ENCODE measurements at places on chromosomes 4 and X.

DNA sequence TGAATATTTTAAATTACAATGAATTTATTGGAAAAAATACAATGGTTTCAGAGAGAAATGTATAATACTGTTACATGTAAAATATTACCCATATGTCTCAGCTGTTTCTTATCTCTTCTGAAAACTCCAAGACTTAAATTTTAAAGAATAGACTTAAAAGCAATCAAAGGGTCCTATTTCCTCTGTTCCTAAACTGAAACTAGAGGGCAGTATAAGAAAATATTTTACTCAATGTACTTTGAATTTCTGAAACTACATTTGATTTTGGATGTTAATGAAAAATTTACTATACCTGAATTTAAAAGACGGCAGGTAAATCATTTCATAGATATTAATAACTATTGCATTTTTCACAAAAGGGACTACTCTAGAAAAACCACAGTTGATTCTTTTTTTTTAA is 200.2 kb downstream of the LRBA start:
- no peak for DNase-seq

DNA sequence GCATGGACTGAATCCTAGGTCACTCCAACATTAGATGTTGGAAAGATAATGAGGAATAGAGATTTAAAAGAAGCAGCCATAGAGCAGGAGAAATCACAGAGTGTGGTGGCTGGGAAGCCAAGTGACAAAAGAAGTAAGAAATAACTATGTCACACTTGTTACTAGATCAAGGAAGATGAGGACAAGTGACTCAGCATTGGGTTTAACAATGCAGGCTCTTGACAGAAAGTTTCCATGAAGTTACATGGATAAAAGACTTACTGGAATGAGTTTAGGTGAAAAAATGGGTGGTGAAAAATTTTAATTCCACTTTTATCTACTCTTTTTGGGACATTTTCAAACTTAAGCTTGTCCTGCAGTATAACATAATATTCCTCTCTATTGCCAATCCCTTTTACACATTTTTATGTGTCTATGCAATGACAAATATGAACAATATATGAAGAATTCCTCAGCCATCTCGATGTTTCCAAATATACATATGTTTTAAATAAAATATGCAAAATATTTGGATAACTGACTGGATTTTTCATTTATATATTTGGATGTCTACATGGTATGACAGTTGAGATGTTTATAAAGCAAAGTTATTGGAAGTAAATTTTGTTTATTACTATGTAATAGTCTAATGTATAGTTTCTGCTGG is 462.6 kb downstream of the IL15 start:
- no peak for DNase-seq

GRCh38 chrX:133747196-133747595 is 238.2 kb downstream of the GPC3 start:
- no peak for DNase-seq

GRCh38 chr4:98583265-98583664 is 75.1 kb downstream of the TSPAN5 start:
- DNase-seq, result no peak

GRCh38 chrX:103101299-103102042 is 8.5 kb upstream of the NXF3 start:
- DNase-seq, result no peak

DNA sequence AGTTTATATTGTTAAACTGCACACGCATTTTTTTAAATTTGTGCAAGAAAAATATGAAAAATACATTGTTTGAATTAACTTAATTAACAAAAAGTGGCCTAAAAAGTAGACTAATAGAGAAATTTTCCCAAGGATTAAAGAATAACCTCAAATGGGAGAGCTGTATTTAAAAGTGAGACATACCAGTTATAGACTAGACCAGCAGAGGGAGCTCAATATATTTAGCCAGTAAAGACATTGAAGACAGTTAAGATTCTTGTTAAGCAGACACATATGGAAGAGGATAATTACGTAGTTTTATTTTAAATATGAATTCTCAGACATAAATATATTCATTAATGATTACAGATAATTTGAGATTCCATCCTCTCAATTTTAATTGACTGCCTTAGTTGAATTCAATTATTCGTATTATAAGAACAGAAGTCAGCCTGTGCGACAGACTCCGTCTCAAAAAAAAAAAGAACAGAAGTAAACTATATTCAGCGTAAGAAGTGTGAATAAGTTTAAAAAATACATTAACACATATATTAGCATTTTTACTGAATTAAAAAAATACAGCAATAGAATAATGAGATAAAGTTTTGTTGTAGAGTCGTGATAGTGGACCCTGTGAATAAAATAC is 64.8 kb downstream of the GLRA3 start:
- peak; percentile 2 for DNase-seq

DNA sequence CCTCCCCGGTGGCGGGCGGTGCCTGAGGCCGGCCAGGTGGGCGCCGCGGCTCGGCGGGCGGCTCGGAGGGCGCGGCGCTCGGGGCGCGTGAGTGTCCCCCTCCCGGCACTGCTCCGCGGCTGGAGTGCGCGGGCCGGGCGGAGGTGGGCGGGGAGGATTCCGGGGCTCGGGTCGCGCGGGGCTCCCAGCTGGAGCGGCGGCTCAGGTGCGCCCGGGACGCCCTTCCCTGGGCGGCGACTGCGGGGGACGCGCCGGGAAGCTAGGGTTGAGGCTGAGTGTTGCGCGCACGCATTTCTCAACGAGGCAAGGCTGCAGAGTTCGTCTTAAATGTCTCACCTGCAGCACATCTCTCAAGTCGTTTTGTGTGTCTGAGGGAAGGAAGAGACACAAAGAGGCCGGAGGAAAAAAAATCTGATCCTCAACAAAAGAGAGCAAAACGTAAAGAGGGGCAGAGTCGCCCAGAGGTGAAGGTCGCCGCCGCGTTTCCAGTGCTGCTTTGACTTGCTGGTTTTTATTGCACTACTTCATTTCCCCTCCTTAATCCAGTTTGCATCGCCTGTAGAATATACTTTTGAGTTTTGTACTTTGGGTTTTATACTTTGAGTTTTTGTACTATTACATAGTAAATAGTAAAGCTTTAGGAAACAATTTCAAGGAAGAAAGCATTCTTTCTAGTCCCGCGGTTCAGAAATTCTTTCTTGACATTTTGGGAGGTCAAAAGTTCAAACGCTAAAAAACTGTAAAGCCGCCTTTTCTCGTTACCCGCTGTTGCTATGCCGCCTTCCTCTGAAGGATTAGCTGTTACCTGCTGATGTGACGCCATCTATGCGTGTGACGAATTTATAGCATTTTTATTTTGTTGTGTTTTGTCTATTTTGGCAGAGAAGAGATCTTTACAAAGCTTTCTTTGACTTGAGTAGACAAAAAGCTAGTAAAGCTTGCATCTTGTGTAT is 106.5 kb upstream of the STOX2 start:
- no peak for DNase-seq

Data from GDM1 (cell line).